H1 (cell line): ENCODE measurements at places on chromosomes 7 and 10. TPM values are rescaled to one million over a fixed set of nuclear protein-coding genes. Genes with fewer than 3 reads are reported as not detected.

Gene GHRHR
- polyA plus RNA-seq = 0.60 and 1.6 TPM in 2 replicates

Gene SLC12A9
- 31.4 and 54.0 TPM in 2 replicates for polyA plus RNA-seq

Gene DPYSL4
- polyA plus RNA-seq = 12.9 and 21.6 TPM in 2 replicates

Gene NAT16
- polyA plus RNA-seq = 0.26 and 0.47 TPM in 2 replicates

Gene PSMC2
- 50.5 and 80.9 TPM in 2 replicates for polyA plus RNA-seq

Gene PLA2G12B
- polyA plus RNA-seq = not detected in 2 replicates

Gene C10orf67
- 0.03 and 0.05 TPM in 2 replicates for polyA plus RNA-seq

Gene LEP
- not detected in 2 replicates for polyA plus RNA-seq

Gene ABCC2
- polyA plus RNA-seq = 0.44 and 0.74 TPM in 2 replicates

Gene CNTNAP2
- 22.6 and 27.9 TPM in 2 replicates for polyA plus RNA-seq

Gene OR2A12
- polyA plus RNA-seq = not detected in 2 replicates

Gene SNCG
- polyA plus RNA-seq = 12.2 and 14.6 TPM in 2 replicates

Gene RBAK
- polyA plus RNA-seq = 1.3 and 1.9 TPM in 2 replicates

Gene SLC26A5
- 0.09 and 0.24 TPM in 2 replicates for polyA plus RNA-seq

Gene ADCYAP1R1
- 14.4 and 16.4 TPM in 2 replicates for polyA plus RNA-seq

Gene MBL2
- polyA plus RNA-seq = not detected in 2 replicates

Gene C10orf62
- 0.05 TPM in 1 of 2 replicates, not detected in the other for polyA plus RNA-seq

Gene ZMIZ1
- polyA plus RNA-seq = 8.1 and 17.1 TPM in 2 replicates

Gene FGF8
- 1.1 and 1.7 TPM in 2 replicates for polyA plus RNA-seq

Gene CLDN4
- polyA plus RNA-seq = 69.3 and 112 TPM in 2 replicates

Gene GLUD1
- polyA plus RNA-seq = 29.6 and 41.0 TPM in 2 replicates

Gene ASIC3
- 1.6 and 4.3 TPM in 2 replicates for polyA plus RNA-seq

Gene C7orf57
- 0.08 and 0.25 TPM in 2 replicates for polyA plus RNA-seq

Gene WDR86
- 12.7 and 22.1 TPM in 2 replicates for polyA plus RNA-seq

Gene DRGX
- not detected in 2 replicates for polyA plus RNA-seq

Gene GNAI1
- polyA plus RNA-seq = 6.0 and 8.0 TPM in 2 replicates

Gene DKK1
- 0.25 and 0.36 TPM in 2 replicates for polyA plus RNA-seq

Gene THSD7A
- 0.30 and 0.44 TPM in 2 replicates for polyA plus RNA-seq

Gene ZNF398
- polyA plus RNA-seq = 52.7 and 58.9 TPM in 2 replicates
